ENCODE measurements at places on chromosomes 5 and 9.

DNA sequence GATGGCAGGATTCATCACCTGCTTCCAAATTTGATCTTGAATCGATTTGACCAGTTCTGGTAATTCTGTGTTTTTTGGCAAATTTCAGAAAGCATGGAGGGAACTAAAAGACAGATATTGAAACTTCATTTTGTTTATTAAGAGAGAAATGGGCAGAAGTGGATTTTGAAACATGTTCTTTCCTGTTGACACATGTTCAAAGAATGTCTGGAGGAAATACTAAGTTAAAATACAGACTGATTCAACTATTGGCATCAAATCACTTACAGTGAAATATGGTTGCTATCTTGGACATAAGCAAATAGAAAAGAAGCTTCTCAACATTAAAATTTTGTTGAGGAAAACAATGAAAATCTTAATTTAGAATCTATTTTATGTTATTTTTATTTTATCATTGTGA lies 19.3 kb upstream of the GZMK start:
- no peak for DNase-seq

GRCh38 chr9:127613583-127613954 lies 1.5 kb downstream of the STXBP1 start:
- no peak for DNase-seq

- DNase-seq, result no peak
Measured at GRCh38 chr5:97560599-97560993, 377.5 kb upstream of the RIOK2 start.

GRCh38 chr5:77423022-77423750 lies 68.9 kb downstream of the WDR41 start:
- no peak for DNase-seq

DNA sequence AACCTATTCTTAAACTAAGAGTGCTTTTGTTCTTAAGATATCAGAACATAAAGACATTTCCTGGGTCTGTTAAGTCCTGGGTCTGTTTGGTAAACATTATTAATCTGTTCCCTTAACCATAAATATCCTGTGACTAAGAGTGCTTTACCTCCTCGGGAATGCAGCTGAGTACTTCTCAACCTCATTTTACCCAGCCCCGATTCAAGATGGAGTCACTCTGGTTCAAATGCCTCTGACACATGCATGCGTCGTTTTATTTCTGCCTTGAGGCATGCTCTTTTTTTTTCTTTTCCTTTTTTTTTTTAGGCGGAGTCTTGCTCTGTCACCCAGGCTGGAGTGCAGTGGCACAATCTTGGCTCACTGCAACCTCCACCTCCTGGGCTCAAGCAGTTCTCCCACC lies 39.8 kb upstream of the FBXL17 start:
- no peak for DNase-seq

DNA sequence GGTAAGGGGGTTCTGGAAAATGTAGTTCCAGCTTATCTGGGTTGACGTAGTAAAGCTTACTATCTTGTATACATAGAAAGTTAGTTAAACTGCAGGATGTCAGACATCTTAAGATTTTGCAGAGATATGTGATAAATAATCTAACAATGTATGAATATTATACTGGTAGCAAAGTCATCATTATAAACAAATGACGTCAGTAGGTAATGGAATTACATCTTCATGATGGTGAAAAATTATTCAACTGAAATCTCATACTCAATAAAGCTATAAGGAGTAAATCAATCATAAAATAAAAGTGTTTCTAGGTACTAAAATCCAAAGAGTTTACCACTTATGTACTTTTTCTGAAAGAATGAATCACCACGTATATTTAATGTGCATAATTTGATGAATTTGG lies 217.3 kb upstream of the CDH10 start:
- no peak for DNase-seq

DNA sequence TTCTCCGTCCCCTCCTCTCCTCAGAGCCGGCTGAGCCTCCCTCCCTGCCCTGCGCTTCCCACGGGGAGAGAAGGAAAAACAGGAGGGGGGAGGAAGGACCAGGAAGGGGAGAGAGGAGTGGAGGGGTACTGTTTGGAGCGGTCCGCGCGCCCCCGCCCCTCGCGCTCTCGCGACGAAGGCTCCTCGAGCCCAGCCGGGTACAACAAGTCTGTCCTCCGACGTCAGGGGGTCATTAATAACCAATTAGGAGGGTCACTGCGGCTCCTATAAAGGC lies 480 bp upstream of the PRDM12 start:
- no peak for DNase-seq

GRCh38 chr9:35646153-35646532 lies 4.6 kb downstream of the SIT1 start:
- DNase-seq, result no peak

DNA sequence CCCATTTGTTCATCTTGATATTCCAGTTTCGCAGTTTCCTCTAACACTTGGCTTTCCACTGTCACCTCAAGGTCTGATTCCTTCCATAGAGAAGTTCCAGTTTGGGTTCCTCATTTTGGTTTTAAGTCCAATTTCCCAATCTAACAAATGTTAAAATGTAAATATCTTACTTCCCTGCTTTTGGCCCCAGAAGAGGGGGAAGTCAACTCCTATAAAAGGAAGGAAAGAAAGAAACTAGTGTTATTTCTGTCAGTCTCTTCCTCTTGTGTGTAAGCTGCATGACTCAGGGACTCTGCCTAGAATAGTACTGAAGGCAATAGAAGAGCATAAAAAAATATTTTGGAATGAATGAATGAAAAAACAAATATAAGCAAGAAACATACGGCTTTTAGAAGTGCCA lies 127.5 kb upstream of the CCNG1 start:
- DNase-seq, result no peak

DNA sequence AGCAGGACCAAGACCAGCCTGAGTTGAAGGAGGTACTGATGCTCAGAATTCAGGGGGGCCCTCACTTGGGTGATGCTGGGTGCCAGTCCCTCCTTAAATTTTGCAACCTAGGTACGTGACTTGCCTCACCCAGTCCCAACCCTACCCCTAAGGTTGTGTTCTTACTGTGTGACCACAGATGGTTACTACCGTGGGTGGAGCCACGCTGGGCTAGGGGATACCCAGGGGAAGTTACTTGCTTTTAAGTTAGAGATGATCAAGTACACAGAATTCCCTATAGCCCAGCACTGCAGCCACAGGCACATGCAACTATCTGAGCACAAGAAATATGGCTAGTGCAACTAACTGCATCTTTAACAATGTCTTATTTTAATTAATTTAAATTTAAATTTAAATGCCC lies 32.9 kb downstream of the NXNL2 start:
- DNase-seq, result no peak

- peak; percentile 14 for DNase-seq
Measured at GRCh38 chr5:6780802-6781391, 67.7 kb downstream of the TENT4A start.

- no peak for DNase-seq
Measured at GRCh38 chr5:108266242-108266641, 115.7 kb downstream of the FBXL17 start.

DNA sequence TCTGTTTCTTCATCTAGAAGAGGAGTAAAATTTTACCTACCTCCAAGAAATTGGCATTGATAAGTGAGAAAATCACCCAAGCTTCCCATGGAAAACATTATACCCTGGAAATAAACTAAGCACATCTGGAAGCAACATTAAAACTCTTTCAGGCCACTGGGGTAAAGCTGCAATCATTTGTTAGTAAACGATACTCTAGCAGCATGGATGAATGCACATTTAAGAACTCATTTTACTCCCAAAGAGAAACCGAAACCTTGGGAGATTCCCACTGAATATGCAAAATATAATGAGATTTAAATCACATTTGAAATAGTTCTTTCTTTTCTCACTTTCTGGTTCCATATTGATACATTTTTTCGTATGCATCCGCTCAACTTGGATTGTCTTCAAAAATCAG lies 467.5 kb downstream of the EFNA5 start:
- DNase-seq, result no peak

GRCh38 chr9:127587966-127588365 lies 24.1 kb upstream of the STXBP1 start:
- DNase-seq, result no peak

GRCh38 chr5:67235399-67236110 lies 39.0 kb upstream of the CD180 start:
- DNase-seq, result no peak

- no peak for DNase-seq
Measured at GRCh38 chr9:88775037-88775471, 216.2 kb upstream of the S1PR3 start.

DNA sequence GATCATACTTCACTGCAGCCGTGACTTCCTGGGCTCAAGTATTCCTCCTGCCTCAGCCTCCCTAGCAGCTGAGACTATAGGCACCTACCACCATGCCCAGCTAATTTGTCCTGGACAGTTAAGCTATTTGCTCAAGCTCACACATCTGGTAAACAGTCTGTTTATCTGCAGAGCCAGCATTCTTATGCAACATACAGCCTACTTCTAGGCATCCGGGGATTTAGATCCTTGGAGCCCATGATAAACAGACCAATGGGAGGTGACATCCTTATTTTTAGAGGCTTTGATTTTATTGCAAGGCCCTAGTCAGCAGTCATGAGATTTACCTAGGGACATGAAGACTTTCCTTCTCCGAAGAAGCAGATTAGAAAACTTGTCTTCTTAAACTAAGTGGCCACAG lies 21.0 kb downstream of the ATOX1 start:
- DNase-seq, result no peak

GRCh38 chr5:62662521-62662920 lies 83.9 kb downstream of the LRRC70 start:
- no peak for DNase-seq

GRCh38 chr9:3150074-3150473 lies 306.2 kb upstream of the PUM3 start:
- DNase-seq, result no peak

DNA sequence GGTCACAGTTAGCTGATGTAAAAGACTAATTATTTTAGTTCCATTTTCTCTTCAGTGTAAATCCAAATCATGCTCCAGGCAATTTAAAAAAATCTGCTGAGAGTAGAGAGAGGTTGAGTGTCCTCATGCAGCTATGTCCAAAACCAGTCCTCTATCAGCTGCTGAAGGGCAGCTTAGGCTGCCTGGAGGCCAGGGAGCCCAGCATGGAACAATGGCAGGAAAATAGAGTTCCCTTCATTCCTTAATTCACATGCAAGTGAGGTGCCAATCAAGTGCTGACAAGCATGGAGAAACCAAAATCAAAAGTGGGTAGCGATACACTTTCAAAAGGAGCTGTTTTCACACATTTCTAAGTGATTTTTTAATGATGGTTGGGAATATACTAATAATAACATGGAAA lies 78.3 kb upstream of the POU5F2 start:
- no peak for DNase-seq

- no peak for DNase-seq
Measured at GRCh38 chr9:967903-968641, 8.4 kb upstream of the DMRT3 start.

DNA sequence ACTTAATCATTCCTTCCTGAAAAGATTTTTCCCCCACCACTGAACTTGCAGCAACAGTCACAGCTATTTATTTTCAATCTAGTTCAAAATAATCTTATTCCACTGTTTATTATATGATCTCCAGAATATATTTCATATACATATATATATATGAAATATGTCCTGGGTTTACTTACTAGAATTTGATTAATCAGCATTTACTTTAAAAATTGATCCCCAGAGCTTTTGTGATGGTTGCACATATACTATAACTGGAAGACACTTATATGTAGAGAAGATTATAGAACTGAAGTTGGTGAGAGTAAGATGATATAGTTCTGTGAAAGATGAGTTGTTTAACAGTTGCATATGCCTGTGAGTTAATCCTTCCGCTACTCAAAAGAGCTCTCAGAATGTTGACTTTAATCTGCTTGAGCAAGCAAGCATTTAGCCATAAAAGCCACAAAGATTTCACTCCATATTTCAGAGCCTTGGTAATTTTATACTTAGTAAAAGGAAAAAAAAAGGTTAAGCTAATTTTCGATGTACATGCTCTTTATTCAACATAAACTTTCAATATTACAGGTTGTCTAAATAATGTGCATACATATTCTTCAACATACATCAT lies 399.3 kb upstream of the CDH9 start:
- DNase-seq, result no peak

All from stimulated activated CD4-positive, alpha-beta T cell treated with anti-CD3 and anti-CD28 coated beads, Interleukin-12 subunit alpha, Interleukin-12 subunit beta, amount 100 ng/mL, for 4 hours (primary cell).